ENCODE measurements at places on chromosomes 6 and 20.

DNA sequence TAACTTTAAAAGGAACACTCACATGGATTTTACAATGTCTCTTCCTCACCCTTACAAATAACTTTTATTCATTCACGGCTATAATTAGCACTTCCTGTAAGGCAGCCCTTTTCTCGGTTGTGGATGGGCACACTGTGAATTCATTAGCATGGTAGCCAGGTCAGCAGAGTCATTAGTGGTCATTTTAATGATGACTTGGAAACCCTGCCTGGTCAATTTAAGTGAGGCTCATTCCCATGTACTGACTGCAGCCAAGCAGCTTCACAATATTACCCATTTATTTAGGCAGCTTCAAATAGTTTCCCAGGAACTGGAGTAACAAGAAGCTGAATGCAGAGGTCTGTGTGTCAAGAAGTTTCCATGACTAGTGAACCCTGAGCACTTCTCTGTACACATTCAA, 248.8 kb downstream of the KHDC1L start:
- DNase-seq: no peak

DNA sequence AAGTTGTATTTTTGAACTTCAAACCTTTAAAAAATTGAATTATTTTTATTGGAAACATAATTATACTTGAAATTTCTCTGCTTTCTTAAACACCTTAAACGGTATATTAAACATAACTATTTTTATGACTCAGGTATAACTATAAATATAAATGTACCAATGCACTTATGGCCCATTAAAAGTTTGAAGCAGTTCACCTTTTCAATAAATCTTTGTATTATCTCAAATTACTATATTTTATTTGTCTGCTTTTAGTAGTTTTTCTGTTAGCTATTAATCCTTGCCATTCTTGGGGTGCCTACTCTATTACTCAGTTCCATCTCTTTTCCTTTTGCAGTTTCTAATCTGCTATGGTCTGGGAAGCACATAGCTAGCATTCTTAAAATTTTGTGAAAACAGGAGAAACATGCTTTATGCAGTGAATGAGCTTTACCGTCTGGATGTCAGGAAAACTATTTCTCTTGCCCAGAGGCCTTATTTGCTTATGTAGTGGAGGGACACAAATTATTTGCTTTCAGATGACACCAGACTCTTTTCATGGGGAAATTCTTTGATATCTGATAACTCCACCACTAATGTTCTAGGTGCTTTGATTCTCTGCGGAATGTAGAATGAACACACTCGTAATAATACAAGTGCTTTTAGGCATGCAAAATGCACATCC, 378.9 kb upstream of the CITED2 start:
- DNase-seq: no peak

- no peak for DNase-seq
Observed at GRCh38 chr6:128417698-128418097, 102.7 kb downstream of the PTPRK start.

DNA sequence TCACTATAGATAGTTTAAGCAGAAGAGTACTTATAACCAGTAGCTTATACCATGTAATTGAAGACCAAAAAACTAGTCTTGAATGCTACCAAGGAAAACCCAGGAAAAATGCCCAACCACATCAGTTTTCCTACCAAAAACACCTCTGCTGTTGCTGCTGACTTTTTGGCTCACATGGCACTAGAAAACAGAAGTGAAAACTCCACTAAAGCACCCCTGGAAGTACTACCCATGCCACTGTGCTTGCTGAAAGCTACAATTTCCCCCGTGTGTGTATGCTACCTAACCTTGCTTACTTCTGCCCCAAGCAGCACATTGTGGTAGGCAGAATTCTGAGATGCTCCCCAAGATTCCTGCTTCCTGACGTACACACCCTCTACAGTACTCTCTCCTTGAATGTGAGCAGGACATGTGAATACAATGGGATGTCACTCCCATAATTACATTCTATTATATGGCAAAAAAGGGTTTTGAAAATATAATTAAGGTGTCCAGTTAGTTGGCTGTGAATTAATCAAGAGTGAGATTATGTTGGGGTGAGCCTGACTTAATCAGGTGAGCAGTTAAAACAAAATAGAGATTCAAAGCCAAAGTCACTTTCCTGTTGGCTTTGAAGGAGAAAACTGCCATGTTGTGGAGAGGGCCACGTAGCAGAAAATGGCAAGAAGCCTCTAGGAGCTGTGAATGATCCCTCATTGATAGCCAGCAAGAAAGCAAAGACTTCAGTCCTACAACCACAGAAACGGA, 209.8 kb upstream of the MARCKS start:
- DNase-seq: no peak

DNA sequence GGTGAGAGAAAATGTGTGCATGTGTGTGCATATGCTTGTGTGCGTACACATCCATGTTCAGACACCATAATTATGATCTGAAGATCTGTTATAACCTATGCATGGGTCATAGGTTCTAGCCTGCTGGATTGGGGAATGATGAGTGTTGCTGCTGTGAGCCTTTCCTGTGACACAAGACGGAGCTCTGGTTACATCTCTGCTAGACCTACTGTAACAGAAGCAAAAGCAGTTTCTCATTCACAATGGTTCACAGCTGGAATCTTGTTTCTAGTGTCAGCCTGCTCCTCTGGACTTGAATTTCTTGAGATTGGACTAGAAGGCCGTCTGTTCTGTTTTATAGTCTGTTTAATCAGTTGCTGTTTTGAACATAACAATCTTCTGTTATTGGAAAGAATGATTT, 40.1 kb downstream of the DEFB114 start:
- DNase-seq: no peak

- DNase-seq: no peak
Observed at GRCh38 chr20:44198872-44199271, 11.7 kb downstream of the OSER1 start.

DNA sequence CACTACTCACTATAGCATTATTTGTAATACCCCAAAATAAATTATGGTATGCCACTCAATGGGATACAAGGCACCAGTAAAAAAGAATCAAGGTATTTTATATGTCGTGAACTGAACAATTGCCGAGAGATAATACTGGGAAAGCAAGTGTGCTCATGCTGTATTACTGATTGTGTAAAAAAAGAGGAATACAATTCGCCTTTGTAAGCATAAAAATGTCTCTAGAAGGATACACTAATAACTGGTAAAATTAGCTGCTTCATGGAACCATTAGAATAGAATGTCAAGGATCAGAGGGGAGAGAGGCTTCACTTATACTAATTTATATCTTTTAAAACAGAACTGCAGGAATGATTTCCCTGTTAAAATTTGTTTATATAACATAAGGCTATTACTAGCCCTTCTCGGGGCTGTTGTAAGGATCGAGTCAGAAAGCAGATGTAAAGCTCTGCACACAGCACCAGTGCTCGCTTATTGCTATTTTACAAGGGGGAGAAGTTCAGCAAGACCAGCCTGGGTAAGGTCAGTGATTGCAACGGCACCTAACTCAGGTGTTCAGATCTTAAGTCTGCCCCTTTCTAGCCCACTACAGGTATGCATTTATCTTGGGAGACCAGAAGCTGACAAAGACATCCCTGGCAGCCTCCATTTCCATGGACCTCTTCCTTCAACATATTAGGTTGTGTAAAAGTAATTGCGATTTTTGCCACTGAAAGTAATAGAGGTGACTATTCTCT, 61.6 kb downstream of the MYH7B start:
- no peak for DNase-seq

DNA sequence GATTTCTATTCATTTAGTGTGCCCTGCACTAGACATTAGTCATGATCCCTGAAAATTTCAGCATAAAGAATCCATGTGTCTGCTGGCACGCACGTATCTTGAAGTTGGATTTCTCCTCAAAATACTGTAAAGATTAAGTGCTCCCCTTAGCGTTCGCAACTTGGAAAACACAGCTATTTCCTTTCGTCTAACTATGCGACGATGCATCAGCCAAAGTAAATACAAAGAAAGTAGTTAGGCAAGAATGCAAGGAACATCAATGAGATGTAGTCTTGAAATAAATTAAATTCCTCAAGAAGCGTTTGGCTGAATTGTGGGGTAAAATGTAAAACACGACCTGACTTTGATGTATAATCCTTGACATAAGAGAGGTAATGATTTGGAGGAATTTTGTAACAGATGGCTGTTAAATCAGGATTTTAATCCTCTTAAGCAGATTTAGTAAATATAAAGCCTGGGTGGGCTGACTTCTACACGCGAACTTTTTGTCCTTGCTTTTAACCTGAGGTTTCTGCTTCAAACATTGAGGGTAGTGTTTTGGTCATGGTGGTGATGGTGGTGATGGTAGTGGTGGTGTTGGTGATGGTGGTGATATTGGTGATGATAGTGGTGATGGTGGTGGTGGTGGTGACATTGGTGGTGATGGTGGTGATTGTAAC, 88.2 kb downstream of the FOXF2 start:
- no peak for DNase-seq

DNA sequence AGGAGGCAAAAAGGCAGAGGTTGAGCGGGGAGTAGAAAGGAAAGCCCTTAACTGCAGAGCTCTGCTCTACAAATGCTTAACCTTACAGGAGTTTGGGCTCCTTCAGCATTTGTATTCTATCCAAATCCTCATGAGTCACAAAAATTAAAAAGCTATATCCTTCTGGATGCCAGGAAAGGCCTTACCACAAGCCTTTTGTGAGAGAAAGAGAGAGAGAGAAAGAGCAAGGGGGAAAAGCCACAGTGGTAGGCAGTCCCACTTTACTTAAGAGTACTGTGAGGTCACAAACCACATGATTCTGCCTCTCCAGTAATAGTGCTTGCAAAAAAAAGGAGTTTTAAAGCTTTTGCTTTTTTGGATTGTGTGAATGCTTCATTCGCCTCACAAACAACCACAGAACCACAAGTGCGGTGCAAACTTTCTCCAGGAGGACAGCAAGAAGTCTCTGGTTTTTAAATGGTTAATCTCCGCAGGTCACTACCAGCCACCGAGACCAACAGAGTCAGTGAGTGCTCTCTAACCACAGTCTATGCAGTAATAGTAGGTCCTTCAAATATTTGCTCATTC, at the start of gene RUNX2:
Gene RUNX2 (plus strand): TSS at position 375 of the 567 bp plus-strand sequence. CDS start 397 bp downstream, outside the sequence.
- no peak for DNase-seq

GRCh38 chr6:21100991-21101390, 492.6 kb upstream of the SOX4 start:
- DNase-seq: no peak

- DNase-seq: no peak
Observed at GRCh38 chr20:18363708-18364107, 75.4 kb downstream of the ZNF133 start.

GRCh38 chr6:69232911-69233448, 563.8 kb downstream of the LMBRD1 start:
- DNase-seq: no peak

- DNase-seq: no peak
Observed at GRCh38 chr6:119609865-119610264, 260.3 kb upstream of the MAN1A1 start.

GRCh38 chr20:39214828-39215227, 252.7 kb downstream of the DHX35 start:
- no peak for DNase-seq

- no peak for DNase-seq
Observed at GRCh38 chr20:2775139-2775538, 25.3 kb downstream of the CPXM1 start.

GRCh38 chr6:137927777-137928218, 60.7 kb downstream of the TNFAIP3 start:
- peak; percentile 56 for DNase-seq

DNA sequence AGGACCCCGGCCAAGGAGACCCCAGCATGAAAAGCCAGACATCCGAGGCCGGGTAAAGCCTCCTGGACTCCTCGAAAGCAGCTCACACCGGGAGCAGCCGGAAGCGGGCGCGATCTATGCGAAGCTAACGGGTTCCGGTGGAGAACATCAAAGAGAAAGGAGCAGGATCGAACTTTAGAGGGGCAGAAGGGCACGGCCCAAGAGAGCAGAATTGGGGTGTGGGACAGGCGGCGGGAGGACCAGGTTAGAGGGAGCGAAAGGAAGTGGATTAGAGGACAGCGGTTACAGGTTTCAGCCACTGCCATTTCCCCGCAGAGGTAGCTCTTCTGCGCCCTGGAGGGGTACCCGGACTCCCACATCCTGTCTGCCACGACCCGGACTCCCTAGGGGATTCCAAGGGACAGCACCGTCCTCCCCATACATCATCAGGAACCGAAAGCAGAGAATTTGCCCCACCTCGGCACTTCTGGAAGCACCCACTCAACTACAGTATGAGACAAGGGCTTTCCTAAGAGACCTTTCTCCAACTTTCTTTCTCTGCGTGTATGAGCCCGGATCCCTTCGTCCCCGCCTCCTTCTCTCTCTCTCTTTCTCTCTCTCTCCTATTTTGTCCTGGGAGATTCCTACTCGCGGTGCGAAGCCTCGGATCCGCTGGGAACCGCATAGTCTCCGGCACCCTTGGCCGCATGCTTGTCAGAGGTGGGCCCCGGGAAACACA, 507 bp upstream of the VGLL2 start:
- DNase-seq: no peak

GRCh38 chr20:59455402-59456341, 148.7 kb upstream of the PHACTR3 start:
- DNase-seq: no peak

- no peak for DNase-seq
Observed at GRCh38 chr6:81138236-81138635, 614.2 kb downstream of the TENT5A start.

DNA sequence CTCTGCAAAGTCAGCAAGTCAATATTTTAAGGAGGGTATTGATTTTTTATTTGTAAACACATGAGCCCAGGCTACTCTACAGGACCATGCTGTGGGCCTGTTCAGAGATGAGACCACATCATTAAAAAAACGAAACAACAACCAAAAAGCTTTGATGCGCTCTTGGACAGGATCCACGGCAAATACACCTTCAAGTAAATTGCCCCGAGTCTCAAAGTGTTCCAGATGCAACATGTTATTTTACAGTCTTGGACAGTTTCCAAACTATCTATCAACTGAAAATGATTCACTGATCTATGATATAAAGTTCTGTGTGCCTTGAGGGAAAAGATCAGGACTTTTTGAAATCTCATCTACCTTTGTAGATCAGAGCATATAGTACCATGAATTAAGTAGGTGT, 25.8 kb upstream of the CARMIL1 start:
- DNase-seq: no peak

GRCh38 chr6:35149891-35150566, 8.9 kb upstream of the TCP11 start:
- no peak for DNase-seq

GRCh38 chr20:64229507-64230061, 26.0 kb upstream of the PCMTD2 start:
- DNase-seq: no peak
